ENCODE measurements at places on chromosomes 7 and 10.

DNA sequence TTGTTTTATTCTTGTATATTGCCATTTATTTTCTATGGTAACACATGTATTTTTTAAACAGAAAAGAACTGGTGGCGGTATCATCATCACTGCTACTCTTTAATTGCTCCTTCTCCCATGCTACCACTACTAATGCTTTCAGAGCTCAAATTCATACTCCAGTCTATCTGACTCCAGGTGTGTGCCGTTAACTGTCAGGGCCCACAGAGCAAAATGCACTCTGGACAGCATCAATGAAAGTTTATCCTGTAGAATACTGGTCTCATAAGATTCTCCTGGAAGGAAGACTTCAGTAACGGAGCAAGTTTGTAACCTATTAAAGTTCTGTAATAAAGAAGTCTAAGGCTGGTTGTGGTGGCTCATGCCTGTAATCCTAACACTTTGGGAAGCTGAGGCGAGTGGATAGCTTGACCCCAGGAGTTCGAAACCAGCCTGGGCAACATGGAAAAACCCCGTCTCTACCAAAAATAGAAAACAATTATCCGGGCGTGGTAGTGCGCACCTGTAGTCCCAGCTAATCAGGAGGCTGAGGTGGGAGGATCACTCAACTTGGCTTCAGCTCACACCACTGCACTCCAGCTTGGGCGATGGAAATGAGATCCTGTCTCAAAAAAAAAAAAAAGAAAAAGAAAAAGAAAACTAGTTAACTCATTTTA is 18.4 kb downstream of the ZNRF2 start:
- no peak for DNase-seq

- no peak for DNase-seq
Observed at GRCh38 chr7:27359181-27360125, 116.9 kb downstream of the EVX1 start.

DNA sequence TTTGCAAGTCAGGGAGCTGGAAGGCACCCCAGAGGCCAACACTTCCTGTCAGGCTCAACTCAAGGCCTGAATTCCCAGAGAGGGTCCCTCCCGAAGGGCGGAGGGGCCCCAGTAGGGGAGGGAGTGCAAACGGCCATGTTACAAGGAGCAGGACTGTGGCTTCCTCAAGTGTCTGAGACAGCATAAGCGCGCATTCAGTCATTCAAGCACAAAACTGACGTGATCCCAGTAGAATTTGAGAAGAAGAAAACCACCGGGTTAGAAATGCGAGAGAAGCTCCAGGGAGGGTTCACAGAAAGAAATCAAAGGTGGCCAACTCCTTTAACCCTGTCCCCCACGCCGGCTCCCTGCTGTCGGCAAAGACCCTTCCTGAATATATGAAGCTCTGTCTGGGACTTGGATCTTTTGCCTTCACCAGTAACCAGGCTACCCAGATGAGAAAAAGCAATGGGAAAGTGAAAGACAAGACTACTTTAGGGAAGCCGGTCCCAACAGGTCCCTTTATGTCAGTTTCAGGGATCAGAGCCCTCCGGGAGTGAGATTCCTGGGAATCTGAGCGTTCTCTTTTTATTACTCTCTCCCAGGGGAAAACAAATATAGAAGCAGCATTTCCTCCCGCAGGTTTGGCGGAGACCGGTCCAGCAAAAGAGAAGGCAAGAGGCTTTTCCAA is 1.3 kb downstream of the AFAP1L2 start:
- no peak for DNase-seq

DNA sequence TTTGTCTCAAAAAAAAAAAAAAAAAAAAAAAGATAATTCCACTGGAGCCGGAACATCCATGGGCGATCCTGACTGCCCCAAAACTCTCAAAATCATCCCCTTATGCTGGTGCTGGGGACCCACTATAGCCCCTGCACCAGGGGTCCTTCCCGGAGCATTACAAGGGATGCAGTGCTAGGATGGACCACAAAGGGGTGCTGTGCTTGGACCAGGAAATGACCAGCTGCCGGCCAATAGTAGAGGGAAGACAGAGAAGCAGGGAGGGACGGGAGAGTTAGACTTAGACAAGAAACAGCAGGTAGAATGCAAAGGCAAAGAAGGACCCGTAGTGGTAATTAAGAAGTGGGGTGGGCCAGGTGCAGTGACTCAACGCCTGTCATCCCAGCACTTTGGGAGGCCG is 40.5 kb downstream of the RCC1L start:
- no peak for DNase-seq

GRCh38 chr7:33539198-33539597 is 366.1 kb upstream of the BMPER start:
- no peak for DNase-seq

- DNase-seq: no peak
Observed at GRCh38 chr10:19778996-19779395, 37.2 kb upstream of the PLXDC2 start.

GRCh38 chr10:11175823-11176243 is 158.2 kb downstream of the CELF2 start:
- DNase-seq: no peak

- no peak for DNase-seq
Observed at GRCh38 chr7:71414490-71414889, 282.5 kb downstream of the GALNT17 start.
